ENCODE measurements at places on chromosomes 13 and 19.

GRCh38 chr19:5261156-5261890, 79.3 kb downstream of the PTPRS start:
- peak; percentile 45 for DNase-seq

DNA sequence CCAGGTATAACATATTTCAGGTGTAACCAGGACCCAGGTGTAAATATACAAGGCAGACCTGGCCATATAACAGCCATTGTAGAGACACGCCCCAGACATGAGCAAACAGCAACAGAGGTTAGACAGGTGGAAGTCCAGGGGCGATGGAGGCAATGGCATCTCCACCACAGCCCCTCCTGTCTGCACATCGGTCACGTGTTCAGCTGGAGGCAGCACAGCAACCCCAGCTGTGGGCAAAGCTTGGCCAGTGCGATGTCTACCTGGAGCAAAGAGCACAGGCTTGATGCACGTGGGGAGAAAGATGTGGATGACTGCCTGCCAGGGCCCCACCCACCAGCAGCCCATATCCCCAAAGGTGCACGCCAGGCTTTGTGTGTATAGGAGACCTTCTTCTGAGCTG, 4.4 kb downstream of the CYP4F2 start:
- no peak for DNase-seq

- DNase-seq: peak; percentile 44
Measured at GRCh38 chr13:36344173-36344572, 2.0 kb downstream of the SPART start.

DNA sequence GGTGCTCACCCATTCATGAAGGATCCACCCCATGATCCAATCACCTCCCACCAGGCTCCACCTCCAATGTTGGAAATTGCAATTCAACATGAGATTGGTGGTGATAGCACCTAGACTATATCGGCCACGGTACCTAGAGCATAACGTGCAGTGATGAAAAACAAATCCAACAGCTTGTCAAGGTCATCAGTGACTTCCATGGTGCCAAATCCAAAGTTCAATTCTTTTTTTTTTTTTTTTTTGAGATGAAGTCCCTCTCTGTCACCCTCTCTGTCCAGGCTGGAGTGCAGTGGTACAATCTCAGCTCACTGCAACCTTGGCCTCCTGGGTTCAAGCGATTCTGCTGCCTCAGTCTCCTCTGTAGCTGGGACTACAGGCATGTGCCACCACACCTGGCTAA, 17.1 kb upstream of the ACP7 start:
- DNase-seq: no peak

DNA sequence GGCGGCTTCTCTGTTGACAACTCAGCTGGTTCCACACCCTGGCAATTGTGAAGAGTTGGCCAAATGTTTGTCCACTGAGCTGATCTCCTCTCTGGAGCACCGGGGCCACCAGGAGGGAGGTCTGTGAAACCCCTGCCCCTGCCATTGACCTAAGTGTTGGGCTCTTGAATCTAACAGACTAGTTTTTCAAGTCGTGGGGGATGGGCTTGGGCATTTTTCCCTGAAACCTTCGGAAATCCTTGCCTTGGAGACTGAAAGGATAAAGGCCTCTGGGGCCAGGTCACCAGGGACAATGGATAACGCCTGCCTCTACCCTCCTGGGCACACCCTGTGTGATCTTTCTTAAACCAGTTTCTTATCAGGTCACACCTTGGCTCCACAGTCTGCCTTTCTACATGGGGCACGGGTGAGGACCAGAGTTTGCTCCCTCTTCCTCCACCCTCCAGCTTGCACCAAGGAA, 881 bp downstream of the GEMIN7 start:
- no peak for DNase-seq

DNA sequence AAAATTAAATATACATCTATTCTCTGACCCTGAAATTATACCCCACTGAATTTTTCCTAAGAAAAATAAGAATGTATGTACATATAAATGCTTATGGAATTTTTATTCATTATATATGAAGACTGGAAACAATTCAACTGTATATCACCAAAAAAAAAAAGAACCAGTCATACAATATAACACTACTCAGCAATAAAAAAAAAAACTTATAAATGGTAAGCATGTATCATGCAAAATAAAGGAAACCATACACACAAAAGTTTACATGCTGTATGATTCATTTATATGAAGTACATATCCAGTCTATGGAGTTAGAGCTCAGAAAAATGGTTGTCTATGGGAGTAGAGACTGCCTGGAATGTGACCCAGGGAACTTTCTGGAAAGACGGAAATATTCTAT, 199.4 kb upstream of the MIR17HG start:
- no peak for DNase-seq

- DNase-seq: peak; percentile 96
Measured at GRCh38 chr19:56637976-56638555, 4.9 kb upstream of the SMIM17 start.

DNA sequence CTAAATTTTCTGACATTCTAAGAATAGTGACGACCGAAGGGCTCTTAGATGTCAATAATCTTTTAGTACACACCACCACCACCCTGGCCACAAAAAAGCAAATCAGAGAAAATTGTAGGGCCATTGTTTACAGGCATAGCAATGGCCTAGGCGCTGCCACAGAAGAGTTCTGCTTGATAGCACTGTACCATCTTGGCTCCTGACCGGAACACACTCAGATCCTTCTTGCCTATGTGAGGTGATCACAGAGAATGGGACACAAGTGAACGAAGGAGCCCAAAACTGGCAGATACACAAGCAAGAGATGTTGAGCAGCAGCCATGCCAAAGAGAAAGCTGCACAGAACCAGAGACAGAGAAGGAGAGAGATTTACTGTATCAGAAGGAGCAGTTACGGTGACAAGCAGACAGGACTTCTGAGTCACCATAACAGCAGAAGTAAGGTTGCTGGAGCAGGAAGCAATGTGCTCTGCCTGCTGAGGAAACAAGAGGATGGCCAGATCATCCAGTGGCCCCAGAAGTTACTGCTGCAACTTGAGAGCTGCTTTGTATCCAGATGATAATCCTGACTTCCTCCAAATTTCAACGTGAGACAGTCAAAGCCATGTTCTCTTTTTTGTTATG, 105.2 kb downstream of the SLITRK6 start:
- DNase-seq: no peak

DNA sequence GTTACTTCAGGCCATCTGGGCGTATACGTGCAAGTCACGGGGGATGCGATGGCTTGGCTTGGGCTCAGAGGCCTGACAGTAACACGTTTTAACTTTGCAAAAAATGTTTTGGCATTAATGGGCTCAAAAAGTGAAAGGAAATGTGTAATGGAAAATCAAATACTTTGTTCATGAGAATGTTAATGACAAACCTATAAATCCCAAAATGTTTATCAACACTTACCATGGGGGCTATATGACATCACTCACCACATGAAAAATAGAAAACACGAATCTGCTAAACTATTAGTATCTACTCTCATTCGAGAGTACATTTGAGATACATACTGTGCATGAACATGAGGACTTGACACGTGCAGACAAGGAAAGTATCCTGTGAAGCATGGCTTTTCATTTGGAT, 91.7 kb downstream of the FAM216B start:
- DNase-seq: no peak
